ENCODE measurements at places on chromosomes 7 and 10.

GRCh38 chr7:44748948-44749731, 493 bp downstream of the ZMIZ2 start:
- no peak for DNase-seq

GRCh38 chr10:113680190-113681111, 739 bp downstream of the CASP7 start:
- DNase-seq, result peak; percentile 21

DNA sequence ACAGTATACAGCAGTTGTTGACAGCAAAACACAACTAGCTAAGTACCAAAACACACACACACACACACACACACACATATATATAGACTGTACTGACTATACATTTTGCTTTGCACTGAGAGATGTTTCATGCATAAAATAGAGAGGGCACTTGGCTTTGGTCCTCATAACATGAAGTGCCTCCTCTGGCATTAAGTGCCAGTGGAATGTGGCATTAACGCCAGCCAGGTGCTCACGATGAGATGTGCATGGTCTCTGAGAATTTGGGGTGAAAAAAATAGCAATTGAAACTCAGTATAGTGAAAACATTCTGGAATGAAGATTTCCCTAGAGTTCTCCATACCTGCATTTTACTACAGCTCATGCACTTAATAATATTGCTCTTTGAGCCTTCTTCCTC, 70.0 kb upstream of the INSYN2A start:
- DNase-seq, result no peak

DNA sequence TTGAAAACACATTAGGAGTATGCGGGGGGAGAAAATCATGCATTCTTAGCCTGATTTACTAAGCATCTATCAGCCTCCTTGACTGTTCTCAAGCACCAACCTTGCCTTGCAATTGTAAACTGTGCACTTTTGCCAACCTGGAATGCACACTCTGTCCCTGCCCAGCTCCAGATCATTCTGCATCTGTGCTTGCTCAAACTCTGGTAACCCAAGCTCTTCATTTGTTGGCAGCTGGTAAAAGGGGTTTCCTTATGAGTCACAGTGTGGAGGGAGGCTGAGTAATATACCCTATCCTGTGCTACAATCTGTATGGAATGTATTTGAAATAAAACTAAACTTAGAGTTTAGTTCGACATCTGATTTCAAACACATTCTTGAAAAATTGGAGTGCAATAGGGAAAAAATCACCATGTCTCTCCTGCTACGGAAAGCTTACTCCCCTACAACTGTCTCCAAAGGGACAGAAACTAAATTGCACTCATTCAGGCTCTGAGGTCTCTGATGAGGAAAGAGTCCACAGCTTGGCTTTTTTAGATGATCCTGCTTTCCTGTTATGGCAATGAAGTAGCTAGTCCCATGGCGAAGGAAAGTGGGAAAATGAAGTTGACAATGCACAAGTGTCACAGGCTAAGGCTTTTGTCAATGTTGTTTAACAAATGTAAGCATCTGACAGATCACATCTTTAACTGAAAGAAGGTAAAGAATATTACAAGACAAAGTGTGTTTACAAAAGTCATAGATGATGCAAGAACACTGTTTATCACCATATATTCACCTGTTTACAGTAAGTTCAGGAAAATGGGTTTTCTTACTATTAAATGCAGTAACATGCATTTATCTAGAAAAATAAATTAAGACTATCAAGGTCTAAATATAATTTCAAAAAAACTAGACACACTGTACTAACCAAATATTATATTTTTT, 61.9 kb downstream of the TES start:
- DNase-seq, result no peak

All from stimulated activated CD4-positive, alpha-beta T cell treated with anti-CD3 and anti-CD28 coated beads, Interleukin-4, amount 100 ng/mL, for 4 hours (primary cell).